ENCODE measurements at places on chromosomes 1 and 21. TPM values are rescaled to one million over a fixed set of nuclear protein-coding genes. Genes with fewer than 3 reads are reported as not detected.
A peak's percentile ranks its signal among the peaks of the same experiment; 100 is the strongest.

- H3K27ac ChIP-seq: no peak overlapping the region
- no peak for DNase-seq
- H3K27me3 ChIP-seq: no peaks in the 10 kb centered on the region
- no peaks in the 10 kb centered on the region for H3K36me3 ChIP-seq
Observed at GRCh38 chr1:101136739-101137138, 100.1 kb upstream of the S1PR1 start.

DNA sequence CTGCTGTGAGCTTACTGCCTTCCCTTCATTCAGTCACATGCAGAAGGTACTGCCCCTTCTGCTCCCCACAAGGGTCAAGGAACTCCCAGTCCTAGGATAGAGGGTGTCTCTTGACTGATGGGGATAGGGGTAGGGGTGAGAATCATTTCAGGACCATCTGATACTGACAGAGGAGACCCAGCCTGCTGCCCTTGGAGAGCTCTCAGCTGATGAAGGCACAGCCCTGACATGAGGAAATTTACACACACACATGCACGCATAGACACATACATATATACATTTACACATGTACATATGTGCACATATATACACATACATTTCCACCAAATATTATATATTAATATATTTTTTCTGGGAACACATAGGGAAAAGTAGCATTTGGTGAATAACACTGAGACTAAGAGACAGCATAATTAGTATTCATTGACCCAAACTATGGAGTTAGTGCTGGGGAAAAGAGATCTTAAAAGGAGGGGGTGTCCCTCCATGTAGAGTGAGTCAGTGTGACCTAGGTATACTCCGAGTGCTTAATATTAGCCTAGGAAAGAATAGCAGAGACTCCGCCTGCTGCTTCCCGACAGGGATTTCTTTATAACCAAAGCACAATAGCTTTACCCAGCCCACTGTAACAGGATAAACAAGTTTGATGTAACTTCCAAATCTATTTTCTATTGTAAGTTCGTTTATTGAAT is 27.6 kb upstream of the HHAT start:
- DNase-seq: no peak
- H3K27ac ChIP-seq: no peak overlapping the region
- H3K27me3 ChIP-seq: no peaks in the 10 kb centered on the region
- no peak overlapping the region for H3K4me3 ChIP-seq
- H3K4me1 ChIP-seq: no peaks in the 10 kb centered on the region
- H3K36me3 ChIP-seq: no peaks in the 10 kb centered on the region

- DNase-seq: no peak
- no peak overlapping the region for H3K27ac ChIP-seq
- H3K27me3 ChIP-seq: no peaks in the 10 kb centered on the region
- no peak overlapping the region for H3K4me3 ChIP-seq
Observed at GRCh38 chr1:58905628-58906221, 121.9 kb upstream of the JUN start.

DNA sequence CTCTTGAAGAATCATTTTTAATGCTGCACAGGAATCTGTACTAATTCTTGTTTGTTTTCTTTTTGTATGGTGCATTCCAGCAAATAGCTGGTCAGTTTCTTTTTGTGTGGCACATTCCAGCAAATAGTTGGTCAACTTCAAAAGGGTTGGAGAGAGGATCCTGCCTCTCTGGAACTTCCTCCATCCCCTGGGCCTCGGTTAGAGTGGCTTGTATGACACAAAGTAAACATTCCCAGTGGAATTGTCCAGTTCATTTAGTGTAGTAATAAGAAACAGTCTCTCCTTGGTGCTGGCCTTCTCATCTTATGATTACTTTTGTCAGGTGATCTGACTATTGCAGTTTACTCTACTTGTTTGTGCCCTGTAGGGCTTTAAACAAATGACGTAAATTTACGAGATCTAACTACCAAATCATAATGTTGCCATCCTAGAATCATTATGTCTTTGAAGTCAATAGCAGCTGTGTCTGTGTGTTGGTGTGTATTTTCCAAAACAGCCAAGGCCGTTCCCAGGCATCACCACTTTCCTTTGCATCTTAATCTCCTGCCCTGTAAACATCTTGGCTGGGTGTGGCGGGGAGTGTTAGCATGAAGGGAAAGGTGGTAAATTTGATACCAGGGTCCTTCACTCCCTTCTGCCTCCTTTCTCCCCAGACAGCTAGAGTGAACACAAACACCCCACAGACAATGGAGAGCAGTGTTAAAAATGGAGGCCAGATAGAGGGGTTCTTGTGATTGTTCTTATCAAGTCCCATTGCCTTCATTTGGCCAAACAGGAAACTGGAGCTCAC is 77.9 kb downstream of the CDC7 start:
- no peak overlapping the region for H3K4me3 ChIP-seq
- H3K4me1 ChIP-seq: peaks cover 83% of the 10 kb centered on the region

GRCh38 chr1:234326497-234327366 is 46.5 kb upstream of the COA6 start:
- 0 out of 2 replicates have a peak, but pooled peaks cover 3% of the 10 kb centered on the region for H3K4me1 ChIP-seq
- DNase-seq: peak; percentile 63
- peaks cover 28% of the 10 kb centered on the region for H3K27me3 ChIP-seq
- no peak overlapping the region for H3K27ac ChIP-seq

DNA sequence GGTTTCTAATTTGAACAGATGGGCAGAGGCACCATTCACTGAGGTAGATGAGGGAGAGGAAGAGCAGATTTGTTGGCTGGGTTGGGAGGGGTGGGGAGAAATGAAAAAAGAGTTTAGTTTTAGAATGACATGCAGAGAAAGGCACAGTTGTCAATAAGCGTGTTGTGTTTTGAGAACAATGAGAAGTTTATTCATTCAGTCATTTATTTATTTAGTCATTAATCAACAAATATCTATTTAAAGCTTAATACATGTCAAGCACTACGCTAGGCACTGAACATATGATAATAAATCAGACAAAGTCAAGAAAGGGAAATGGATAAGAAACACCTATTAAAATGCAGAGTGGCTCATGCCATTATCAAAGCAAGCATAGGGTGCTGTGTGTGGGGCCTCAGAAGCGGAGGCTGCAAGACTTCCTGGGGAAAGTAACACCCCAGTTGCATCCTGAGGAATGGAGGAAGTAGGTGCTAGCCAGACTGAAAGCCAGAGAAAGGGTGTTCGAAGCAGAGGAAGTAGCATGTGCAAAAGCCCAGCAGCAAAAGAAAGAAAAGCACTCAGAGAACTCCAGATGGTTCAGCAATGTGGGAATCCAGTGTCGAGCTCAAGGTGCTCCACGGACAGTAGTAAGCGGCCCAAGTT is 114.1 kb downstream of the RNF220 start:
- no peak for DNase-seq
- H3K4me3 ChIP-seq: no peak overlapping the region
- no peaks in the 10 kb centered on the region for H3K36me3 ChIP-seq
- no peak overlapping the region for H3K27ac ChIP-seq
- H3K4me1 ChIP-seq: no peaks in the 10 kb centered on the region

GRCh38 chr1:213899413-213899812 is 88.4 kb upstream of the PROX1 start:
- no peaks in the 10 kb centered on the region for H3K4me1 ChIP-seq
- no peaks in the 10 kb centered on the region for H3K36me3 ChIP-seq
- no peak overlapping the region for H3K4me3 ChIP-seq
- DNase-seq: no peak
- 0 out of 2 replicates have a peak, but pooled peaks cover 3% of the 10 kb centered on the region for H3K27me3 ChIP-seq
- no peak overlapping the region for H3K27ac ChIP-seq

DNA sequence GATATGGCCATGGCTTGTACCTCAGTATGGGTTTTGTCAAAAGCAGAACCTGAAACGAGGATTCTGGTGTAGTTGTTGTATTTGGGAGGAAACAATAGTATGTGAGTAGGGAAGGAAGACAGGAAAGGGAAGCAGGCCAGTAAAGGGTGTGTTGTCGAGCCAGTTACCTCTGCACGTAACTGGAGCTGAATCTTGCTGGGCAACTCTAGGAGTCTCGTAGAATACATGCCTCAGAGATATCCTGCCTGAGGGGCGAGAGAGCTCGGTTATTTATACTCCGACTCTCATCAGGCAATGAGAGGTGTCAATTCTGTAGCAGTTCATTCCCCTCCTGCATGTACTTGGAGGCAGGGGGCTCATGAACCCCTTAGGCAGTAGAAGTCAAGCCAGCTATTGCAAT is 45.9 kb upstream of the KIF26B start:
- no peaks in the 10 kb centered on the region for H3K36me3 ChIP-seq
- DNase-seq: no peak
- H3K27me3 ChIP-seq: no peaks in the 10 kb centered on the region
- H3K27ac ChIP-seq: no peak overlapping the region

DNA sequence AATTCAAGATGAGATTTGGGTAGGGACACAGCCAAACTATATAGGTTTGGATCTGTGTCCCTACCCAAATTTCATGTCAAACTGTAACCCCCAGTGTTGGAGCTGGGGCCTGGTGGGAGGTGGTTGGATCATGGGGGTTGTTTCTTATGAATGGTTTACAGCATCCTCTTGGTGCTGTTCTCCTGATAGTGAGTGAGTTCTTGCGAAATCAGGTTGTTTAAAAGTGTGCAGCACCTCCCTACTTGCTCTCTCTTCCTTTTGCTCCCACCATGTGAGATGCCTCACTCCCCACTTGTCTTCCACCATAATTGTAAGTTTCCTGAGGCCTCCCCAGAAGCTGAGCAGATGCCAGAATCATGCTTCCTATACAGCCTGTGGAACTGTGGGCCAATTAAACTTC is 17.3 kb downstream of the ODF2L start:
- no peaks in the 10 kb centered on the region for H3K4me1 ChIP-seq
- no peak for DNase-seq
- no peak overlapping the region for H3K27ac ChIP-seq

GRCh38 chr1:43841321-43842174 is 92.1 kb upstream of the ARTN start:
- H3K4me1 ChIP-seq: peaks cover 22% of the 10 kb centered on the region
- H3K36me3 ChIP-seq: peaks cover 39% of the 10 kb centered on the region

DNA sequence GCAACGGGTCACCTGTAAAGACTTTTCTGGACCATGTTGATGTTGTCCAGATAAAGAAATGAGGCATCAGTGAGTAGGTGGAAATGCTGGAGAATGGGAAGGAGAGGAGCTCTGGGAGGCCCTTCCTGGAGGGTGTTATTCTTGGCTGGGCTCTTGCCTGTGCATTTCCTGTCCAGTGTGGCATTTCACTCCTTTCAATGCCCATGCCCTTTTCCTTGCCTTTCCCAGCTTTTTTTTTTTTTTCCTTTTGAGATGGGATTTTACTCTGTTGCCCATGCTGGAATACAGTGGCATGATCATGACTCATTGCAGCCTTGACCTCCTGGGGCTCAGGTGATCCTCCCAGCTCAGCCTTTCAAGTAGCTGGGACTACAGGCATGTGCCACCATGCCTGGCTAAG is 11.8 kb downstream of the NOS1AP start:
- no peak for DNase-seq
- no peaks in the 10 kb centered on the region for H3K4me1 ChIP-seq
- H3K27me3 ChIP-seq: no peaks in the 10 kb centered on the region
- no peaks in the 10 kb centered on the region for H3K36me3 ChIP-seq

DNA sequence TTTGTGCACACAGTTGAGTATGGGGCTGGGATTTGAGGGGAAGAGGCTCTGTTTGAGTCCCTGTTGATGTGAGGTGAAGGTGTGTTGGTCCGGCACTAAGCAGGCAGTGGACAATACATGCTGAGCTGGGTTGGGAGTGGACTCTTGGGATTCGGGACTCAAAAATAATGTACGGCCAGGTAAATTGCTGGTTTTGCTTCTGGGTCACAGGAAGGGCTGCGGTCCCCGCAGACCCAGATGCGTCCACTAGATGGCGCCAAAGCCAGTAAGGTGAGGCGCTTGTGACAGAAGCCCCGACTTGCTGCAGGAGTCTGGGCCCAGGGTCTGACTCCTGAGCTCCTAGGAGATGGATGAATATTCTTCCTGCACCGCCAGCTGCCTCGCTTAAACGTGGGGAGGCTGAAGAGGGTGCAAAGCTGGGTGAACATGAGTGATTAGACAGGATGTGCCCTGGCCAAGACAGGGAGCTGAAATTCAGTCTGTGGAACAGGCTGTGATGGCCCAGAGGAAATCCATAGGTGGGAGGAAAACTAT is 61.4 kb downstream of the ACBD3 start:
- peak; percentile 82 for DNase-seq
- H3K27ac ChIP-seq: no peak overlapping the region
- no peaks in the 10 kb centered on the region for H3K27me3 ChIP-seq
- H3K36me3 ChIP-seq: no peaks in the 10 kb centered on the region

GRCh38 chr1:182484531-182485257 is 34.7 kb downstream of the RGSL1 start:
- no peak for DNase-seq
- H3K27ac ChIP-seq: no peak overlapping the region
- no peaks in the 10 kb centered on the region for H3K27me3 ChIP-seq
- H3K4me3 ChIP-seq: no peak overlapping the region
- H3K4me1 ChIP-seq: no peaks in the 10 kb centered on the region

GRCh38 chr1:28180306-28181305 is 4.1 kb upstream of the PTAFR start:
- H3K27ac ChIP-seq: no peak overlapping the region
- H3K27me3 ChIP-seq: no peaks in the 10 kb centered on the region
- H3K4me3 ChIP-seq: no peak overlapping the region
- no peak for DNase-seq

DNA sequence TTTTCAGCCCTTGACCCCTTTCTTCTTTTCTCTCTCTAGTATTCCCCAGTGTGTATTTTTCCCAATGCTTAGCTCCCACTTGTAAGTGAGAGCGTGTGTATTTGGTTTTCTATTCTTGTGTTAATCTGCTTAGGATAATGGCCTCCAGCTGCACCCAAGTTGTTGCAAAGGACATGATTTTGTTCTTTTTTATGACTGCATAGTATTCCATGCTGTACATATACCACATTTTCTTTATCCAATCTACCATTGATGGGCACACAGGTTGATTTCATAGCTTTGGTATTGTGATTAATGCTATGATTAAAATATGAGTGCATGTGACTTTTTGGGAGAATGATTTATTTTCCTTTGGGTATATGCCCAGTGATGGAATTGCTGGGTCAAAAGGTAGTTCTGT is 104.8 kb downstream of the PDE4B start:
- H3K4me1 ChIP-seq: no peaks in the 10 kb centered on the region
- no peak overlapping the region for H3K27ac ChIP-seq
- no peak for DNase-seq
- no peak overlapping the region for H3K4me3 ChIP-seq
- H3K36me3 ChIP-seq: no peaks in the 10 kb centered on the region

Gene PLA2G2D
- not detected for total RNA-seq

Gene CSMD2
- total RNA-seq: 0.87 TPM

Gene SGIP1
- 0.41 TPM for total RNA-seq

Gene GBP4
- total RNA-seq: 0.56 TPM

Gene SPRR2B
- total RNA-seq: not detected
